H4 (cell line): ENCODE measurements at places on chromosomes 4 and X.

DNA sequence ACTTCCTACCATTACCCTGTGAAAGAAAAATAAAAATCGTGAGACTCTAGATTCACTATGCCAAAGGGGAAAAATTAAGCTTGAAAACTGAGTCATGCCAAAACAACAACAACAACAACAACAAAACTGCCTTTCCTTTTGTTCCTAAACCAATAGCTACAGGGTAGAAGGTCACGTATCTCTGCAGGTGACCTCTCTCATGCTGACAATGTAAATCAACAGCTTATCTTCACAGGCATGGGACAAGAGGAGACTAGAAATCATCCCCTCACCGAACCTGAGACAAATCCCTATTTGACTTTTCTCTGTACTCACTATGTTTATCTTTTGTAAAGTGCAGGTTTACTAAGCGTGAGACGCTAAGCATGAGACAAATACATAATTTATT is 20.5 kb upstream of the AADAT start:
- DNase-seq = no peak

DNA sequence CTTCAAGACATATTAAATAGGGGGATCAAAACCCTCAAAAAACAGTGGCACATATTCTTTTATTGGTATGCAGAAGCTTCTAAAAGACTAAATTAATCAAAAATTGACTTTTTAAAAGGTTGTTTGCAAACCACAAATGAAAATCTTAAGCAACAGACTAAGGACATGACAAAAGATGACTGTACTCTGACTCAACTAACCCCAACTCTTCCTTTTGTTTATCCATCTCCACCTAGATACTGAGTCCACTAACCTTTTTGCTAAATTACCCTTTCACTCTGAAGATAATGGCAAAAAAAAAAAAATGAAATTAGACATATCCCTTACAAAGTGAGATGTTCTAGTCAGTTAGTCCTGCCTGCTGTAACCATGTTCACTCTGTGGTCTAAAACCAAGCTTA is 91.6 kb upstream of the NLRP2B start:
- no peak for DNase-seq

DNA sequence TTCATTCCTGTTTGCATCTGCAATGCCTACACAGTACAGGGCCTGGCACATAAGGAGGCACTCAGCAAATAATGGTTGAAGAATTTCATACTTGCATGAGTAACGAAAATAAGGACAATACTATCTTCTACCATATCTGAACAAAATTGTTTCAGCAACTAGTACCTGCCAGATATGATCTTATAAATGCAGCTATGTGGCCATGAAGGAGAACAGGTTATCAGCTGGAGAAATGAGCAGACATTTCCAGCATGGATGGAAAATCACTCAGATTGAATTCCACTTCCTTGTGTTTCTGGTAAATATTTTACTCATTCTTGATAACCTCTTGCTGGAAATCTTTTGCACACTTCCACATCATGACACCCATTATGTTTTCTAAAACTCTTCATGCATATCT is 204.0 kb downstream of the ADAMTS3 start:
- no peak for DNase-seq

GRCh38 chrX:46710425-46710824 is 48.5 kb downstream of the SLC9A7 start:
- no peak for DNase-seq

- no peak for DNase-seq
These were observed 4.6 kb downstream of the HCFC1 start for GRCh38 chrX:153966841-153967535.

DNA sequence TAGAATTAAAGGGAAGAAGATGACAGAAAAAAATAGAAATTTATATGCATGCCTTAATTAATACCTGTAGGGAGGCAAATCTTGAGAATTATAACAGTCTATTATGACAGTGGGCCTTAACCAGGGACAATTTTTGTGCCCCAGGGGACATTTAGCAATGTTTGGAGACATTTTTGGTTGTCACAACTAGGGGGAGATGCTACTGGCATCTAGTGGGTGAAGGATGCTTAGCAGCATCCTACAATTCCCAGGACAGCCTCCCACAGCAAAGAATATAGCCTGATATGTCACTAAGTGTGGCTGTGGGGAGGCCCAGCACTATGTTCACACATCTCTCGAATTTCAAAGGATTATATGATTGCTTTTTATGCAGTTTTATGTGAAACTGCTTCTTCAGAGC is 10.5 kb downstream of the GPR82 start:
- DNase-seq = peak; percentile 13

GRCh38 chr4:120071192-120071795 is 4.6 kb upstream of the MAD2L1 start:
- peak; percentile 44 for DNase-seq

DNA sequence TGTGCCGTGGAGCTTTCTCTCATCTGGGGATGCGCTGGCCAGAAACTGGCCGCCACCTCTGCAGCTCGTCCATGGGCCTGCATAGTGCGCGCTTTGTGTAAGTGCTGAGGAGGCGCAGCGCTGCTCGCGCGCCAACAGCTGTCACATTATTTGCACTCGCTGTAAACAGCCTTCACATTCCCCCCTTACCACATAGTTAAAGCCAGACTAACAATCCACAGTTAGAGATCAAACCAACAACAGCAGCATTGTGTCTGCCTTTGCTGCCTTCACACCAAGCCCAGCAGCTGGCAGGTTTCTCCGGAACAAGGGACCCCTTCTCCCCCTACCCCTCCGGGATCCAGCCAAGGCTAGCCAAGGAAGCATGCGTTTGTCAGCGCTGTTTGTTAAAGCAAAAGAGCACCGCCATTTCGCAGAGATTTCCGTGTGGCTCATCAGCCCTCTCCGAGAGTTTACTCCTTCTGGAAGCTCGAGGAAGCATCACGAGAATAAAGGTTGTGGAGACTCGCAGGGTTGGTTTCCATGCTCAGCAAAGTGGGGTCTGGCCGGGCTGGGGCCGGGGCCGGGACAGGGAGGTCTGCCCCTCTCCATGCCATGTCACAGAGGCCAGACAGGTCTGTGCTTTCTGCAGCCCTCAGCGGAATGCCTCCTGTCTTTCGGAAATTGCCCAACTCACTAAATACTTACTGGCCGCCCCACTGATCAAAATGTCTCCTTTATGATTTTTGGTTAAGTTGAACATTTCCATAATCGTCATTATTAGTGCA is 11.0 kb downstream of the BCOR start:
- DNase-seq = peak; percentile 39

- peak; percentile 44 for DNase-seq
These were observed 28.0 kb upstream of the NSUN7 start for GRCh38 chr4:40721730-40722171.

DNA sequence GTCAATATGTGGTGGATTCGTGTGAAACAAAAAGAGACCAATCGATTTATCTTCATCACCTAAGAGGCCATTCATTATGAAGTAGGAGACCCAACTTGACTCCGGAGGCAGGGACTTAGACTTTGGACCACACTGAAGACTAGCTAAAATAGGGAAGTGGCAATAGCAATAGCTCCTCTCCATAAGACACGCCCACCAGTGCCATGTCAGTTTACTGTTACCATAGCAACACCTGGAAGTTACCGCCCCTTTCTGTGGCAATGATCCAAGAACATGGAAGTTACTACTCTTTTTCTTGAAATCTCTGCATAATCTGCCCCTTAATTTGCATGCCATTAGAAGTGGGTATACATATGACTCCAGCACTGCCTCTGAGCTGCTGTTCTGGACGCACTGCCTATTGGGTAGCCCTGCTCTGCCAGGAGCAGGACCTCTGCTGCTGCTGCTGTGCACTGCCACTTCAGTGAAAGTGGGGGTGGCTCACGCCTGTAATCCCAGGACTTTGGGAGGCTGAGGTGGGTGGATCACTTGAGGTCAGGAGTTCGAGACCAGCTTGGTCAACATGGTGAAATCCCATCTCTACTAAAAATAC is 163.2 kb downstream of the PRKX start:
- DNase-seq = peak; percentile 37
